ENCODE measurements at places on chromosomes 7 and 10.

DNA sequence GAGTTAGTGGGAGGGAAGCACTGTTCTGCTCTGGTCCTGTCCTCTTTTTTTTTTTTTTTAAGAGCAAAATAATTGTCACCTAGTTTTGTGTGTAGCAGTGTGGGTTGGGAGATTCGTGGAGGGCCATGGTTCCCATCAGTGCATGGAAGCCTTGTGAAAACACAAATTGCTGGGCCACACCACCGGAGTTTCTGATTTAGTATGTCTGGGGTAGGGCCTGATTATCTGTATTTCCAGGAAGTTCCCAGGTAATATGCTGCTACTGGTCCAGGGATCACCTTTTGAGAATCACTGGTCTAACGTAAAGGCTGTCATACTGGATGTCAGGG, 191.3 kb downstream of the GATA3 start:
- no peak for DNase-seq

DNA sequence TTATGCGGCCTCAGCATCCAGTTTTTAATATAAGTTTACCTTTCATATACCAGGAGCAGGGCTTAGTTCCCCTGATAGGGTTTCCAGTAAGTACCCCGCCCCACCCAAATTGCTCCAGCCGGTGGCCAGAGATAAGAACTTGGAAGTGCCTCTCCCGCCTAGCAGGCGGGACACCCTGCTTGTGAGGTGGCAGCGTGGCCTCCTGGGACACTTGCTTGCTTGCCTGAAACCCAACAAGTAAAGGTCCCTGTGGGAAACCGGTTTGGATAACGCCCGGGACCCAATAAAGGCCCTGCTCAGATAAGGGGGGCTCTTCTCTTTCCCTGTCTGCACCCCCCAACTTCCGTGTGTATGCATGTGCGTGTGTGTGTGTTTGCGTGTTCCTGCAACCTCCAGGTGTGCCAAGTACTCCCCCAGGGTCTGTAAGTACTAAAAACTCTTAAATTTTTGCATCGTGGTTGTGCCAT, 154.3 kb downstream of the ARHGAP21 start:
- no peak for DNase-seq

DNA sequence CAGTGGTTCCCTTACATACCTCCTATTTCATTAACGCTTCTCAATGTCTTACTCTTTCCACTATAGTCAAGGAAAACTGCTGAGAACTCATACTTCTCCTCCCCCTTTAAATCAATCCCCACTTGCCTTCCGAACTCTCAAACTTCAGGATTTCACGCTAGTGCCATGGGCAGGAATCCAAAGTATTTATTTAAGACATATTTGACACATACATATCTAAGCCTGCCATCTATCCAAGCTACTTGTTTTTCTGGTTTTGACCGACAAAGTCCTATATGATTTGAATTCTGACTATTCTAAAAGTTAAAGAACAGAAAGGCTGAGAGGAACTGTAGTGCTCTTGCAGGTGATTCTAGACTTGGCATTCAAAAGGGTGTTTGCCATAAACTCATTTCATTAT, 51.8 kb downstream of the CCDC6 start:
- no peak for DNase-seq

- DNase-seq = no peak
These were observed 6.4 kb downstream of the FBH1 start for GRCh38 chr10:5896208-5897052.

GRCh38 chr10:119755446-119755845, 29.6 kb downstream of the INPP5F start:
- no peak for DNase-seq

GRCh38 chr10:45071043-45071813, 70.5 kb downstream of the ZNF22 start:
- no peak for DNase-seq

DNA sequence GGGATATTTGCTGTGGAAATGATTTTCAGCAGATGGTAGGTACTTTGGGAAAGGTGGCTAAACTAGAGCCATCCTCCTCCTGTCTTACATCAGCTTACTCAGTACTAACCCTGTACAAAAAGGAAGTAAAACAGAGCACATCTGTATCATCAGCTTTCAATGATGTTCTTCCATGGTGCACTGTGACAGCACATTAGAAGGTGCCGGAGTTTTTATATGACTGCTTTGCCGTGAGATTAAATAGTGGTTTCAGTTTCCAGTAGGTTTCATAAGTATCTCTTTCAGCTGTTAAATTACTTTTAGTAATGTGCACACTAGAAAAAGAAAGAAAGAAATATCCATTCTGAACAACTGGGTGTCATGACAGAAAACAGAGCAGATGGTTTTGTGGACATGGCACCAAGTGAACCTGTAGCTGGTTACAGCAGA, 86.5 kb downstream of the ARID5B start:
- DNase-seq = no peak

GRCh38 chr7:45171946-45172345, 14.4 kb downstream of the RAMP3 start:
- no peak for DNase-seq

DNA sequence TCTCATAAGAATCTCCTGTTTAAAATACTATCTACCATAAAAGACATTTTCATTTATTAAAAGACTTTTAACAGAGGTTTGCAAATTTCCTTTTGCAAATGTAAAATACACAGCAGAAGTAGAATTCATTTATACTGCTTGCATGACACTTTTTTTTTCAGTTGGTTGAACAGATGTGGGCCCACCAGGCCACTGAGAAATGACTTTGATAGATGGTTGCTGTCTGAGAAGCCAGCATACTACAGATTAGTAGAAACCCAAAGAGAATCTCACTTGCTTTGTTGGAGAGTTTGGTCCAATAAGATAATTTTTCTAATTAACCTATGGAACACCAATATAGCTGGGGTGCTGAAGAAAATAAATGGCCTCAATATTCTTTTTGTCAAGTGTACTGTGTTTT, 66.3 kb downstream of the PHF14 start:
- DNase-seq = no peak

DNA sequence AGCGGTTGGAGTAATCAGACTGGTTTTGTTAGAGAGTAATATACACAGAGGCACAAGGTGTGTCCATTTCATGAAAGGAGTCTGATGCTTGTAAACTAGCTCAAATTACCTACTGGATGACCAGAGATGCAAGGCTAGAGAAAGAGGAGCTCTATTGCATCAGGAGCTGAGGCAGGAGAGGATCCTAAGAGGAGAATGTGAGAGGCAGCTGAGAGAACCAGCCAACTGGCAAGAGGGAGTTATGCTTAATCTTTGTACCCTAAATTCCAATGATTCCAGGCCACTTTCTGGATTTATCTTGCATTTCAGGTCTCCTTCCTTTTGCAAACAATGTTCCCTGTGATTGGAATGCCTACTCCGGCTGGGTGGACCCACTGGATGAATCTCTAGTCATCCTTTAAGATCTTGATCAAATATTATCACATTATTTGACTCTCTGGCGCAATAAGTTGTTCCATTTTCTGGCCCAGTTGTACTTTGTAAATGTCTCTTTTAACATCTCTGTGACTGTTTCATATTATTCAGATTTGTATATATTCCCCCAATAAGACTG, 57.5 kb upstream of the PTPN12 start:
- DNase-seq = no peak

DNA sequence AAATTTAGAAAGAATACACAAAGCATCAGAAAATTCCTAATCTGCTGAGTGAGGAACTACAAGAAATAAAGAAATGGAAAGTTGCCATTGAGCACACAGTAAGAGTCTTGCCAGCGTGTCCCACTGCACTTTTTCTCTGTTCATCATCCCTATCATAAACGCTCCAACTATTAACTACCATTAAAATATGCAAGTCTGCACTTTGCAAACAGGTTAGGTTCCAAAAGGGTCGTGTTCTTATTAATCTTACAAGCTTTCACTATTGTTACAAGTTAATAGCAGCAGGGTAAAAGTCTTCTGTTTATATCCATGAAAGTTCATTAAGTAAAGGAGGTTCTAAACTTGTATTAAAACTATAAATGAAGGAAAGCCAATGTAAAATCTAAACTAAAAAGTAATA, 5.2 kb upstream of the JMJD1C start:
- DNase-seq = no peak

- DNase-seq = no peak
These were observed 48.5 kb downstream of the HERPUD2 start for GRCh38 chr7:35646289-35647023.

GRCh38 chr7:3370068-3370830, 69.2 kb downstream of the SDK1 start:
- no peak for DNase-seq

- DNase-seq = peak; percentile 21
These were observed 438.1 kb upstream of the GALNT17 start for GRCh38 chr7:70693686-70694433.

DNA sequence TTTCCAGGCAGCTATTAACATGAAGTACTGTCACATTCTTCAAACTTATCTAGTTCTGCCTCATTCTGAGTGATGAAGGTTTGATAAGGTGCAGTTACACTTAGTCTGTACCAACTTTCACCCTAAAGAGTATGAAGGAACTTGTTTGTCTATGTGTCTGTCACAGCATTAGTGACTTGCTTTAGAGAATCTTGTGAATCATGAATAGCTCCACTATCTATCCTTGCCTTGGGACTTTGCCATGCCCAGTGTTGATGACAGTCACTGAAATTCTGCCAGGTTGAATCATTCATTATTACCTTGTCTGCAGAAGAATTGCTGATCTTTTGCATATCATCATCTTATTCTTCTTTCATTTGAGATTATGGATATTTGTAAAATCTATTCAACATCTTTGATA, 50.9 kb upstream of the A1CF start:
- DNase-seq = no peak

DNA sequence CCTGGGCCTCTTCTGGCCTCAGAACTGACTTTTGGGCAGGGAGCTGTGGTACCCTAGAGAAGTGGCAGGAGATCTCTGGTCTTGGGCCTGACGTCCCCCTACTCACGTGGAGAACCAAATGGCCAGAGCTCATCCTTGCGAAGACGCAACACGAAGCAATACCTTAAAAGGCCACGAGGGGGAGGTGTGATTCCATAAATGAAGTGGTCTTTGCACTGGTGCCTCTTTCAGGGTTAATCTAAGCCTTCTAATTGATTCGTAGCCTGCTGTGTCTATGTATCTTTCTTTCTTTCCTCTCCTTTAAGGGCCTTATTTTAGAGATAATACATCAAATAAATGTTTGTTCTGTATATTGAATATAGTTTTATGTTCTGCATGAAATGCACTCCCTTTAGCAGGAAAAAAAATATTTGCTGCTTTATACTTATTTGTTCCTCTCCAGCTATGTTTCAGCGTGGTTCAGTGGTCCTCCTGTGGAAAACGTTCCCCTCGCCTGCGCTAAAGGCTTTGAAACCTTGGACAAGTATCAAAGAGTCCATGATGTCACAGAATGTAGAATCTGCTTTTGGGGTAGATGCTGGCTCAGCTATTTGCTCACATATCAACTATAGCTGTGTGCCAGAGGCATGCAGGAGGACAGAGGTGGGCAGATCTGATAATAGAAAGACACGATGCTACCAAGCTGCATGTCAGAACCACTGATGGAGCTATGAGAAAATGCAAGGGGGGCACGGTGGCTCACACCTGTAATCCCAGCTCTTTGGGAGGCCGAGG, 41.0 kb downstream of the STRA8 start:
- DNase-seq = peak; percentile 44

DNA sequence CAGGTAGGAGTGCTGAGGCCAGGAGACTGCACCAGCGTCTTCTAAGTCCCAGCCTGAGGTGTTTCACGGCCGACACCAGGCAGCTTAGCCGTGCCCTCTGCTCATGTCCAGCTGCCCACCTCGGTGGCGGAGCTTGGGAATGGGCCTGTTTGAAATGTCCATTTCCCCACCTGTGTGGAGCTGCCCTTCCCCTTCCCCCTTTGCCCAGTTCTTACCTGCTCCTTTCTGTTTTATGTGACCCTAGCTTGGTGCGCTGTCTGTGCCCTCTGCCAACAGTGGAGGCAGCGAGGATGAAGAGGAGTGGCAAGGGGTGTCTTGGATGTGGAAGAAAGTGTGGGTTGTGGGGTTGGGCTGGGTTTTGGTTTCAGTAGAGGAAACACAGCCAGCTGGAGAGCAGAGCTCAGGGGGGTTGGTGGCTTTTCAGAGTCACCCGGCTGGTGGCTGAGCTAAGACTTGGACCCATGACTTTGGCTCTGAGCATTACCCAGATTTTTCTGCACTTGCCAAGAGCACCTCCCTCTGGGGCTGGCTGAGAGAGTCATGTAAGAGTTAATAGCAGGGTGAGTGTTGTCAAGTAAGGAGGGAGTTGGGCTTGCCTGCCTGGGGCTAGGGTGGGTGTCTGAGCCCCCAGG, 37.4 kb downstream of the GBX1 start:
- no peak for DNase-seq

- DNase-seq = no peak
These were observed 111.1 kb downstream of the FZD1 start for GRCh38 chr7:91375378-91375777.

- DNase-seq = no peak
These were observed 34.3 kb downstream of the CDCA7L start for GRCh38 chr7:21911341-21911875.

DNA sequence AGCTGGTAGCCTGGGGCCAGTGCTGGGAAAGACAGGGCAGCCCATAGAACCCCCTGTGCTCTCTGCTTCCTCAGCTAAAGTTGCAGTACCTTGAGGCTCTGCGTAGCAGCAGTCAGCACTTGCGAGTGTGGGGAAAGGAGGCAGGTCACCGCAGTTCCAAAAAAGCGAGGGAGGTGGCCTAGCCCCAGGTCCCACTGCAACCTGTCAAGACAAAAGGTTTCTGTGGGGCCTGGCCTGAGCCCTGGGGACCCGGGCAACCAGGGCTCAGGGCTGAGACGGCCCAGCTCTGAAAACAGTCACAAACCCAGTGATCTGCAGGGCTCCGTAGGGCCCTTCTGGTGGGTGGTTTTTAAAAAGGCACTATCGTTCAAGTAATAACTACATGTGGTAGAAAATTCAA, 19.5 kb downstream of the RRP12 start:
- no peak for DNase-seq

DNA sequence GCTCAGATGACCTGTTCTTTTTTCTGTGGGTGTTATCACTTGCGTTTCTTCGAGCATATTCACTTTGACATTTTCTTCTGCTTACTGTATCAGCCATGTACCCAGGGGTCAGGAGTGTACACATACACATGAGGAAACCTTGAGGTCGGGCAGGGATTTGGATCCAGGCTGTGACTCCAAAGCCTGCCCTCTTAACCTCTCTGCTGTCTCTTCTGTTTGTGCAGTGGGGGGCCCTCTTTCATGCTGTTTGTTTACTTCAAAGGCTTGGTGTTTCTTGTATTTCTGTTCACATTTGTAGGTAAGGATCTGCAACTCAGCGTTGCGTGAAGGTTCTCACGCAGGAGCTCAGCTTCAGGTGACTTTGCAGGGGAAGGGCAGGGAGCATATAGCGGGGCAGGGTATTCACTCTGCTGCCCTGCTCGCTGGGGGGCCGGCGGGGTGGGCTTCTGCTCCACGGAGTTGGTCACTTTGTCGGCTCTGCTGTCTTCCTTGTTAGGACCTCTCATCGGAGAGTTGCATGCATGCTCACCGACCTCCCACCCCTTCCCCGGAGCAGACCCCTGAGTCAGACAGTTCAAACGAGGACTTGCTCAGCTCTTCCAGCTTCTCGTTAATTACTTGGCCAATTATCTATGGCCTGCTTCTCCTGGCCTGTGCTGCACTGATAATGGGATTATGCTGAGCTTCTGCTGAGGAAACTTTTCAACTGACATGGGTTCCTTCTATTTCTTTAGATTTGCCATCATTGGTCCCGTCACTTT, 77.5 kb downstream of the SDK1 start:
- no peak for DNase-seq

GRCh38 chr10:3020881-3021280, 46.5 kb upstream of the PFKP start:
- DNase-seq = no peak

- DNase-seq = no peak
These were observed 41.0 kb upstream of the ELMO1 start for GRCh38 chr7:37489703-37490102.

- DNase-seq = no peak
These were observed 61.8 kb downstream of the FGFR2 start for GRCh38 chr10:121536310-121536913.

- DNase-seq = peak; percentile 4
These were observed 131.9 kb downstream of the CALCR start for GRCh38 chr7:93442478-93443224.

All from T follicular helper cell (primary cell).